ENCODE measurements at places on chromosomes 16 and 17.

- DNase-seq = no peak
Measured at GRCh38 chr16:24681793-24682192, 47.7 kb upstream of the TNRC6A start.

DNA sequence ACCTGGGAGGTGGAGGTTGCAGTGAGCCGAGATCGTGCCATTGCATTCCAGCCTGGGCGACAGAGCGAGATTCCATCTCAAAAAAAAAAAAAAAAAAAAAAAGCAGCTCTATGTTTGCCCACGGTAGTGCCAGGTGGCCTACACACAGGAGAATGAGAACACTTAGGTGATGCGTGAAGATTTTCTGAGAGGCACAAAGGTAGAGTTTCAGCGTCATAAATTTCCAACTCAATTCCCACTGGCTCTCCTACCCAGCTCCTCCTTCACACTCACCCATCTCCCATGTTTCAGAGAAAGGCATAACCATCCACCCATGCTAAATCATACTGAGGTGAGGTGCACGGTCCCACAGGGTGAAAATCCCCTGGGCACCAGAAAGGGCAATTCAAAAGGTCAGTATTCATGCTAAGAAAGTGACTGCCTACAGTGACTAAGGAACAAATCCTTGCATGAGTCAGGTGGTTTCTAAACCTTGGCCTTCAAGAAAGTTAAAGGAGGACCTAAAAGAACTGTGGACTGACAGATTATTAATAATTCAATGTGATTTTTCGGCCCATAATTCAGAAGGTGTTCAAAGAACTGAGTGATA is 4.8 kb downstream of the DCAKD start:
- DNase-seq = no peak

- no peak for DNase-seq
Measured at GRCh38 chr17:50114401-50114800, 15.6 kb downstream of the SAMD14 start.

DNA sequence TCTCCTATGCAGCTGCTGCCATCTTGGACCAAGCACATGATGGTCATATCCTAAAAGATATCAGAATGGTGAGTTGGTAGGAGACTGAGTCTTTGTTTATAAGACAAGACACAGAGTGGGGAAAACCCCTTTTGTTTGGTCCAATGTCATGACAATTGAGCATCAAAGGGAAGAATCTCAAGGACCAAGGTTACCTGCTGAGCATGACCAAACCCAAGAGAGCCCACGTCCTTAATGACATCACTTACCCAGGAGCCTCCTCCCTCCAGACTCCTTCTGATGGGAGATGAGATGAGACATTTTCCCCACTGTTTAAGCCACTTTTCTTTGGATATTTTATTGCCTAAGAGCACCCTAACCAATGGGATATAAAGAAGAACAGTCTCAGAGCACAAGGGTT is 478.1 kb downstream of the NPIPA7 start:
- DNase-seq = no peak

DNA sequence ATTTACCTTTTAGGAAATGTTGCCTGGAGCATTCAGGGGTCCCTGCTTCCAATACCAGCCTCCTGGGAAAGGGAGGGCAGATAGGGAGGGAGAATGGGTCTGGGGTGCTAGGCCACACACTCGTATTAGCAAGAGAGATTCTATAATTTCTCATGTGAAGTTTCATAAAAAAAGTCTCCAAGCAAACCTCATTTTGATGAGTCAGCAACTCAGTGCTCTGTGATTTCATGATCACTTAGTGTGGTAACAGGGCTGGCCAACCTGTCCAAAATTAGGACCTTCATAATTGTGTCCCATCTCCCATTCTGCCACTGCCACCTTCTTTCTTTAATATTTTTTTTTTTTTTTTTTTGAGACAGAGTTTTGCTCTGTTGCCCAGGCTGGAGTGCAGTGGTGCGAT is 41.4 kb downstream of the IGF2BP1 start:
- no peak for DNase-seq

DNA sequence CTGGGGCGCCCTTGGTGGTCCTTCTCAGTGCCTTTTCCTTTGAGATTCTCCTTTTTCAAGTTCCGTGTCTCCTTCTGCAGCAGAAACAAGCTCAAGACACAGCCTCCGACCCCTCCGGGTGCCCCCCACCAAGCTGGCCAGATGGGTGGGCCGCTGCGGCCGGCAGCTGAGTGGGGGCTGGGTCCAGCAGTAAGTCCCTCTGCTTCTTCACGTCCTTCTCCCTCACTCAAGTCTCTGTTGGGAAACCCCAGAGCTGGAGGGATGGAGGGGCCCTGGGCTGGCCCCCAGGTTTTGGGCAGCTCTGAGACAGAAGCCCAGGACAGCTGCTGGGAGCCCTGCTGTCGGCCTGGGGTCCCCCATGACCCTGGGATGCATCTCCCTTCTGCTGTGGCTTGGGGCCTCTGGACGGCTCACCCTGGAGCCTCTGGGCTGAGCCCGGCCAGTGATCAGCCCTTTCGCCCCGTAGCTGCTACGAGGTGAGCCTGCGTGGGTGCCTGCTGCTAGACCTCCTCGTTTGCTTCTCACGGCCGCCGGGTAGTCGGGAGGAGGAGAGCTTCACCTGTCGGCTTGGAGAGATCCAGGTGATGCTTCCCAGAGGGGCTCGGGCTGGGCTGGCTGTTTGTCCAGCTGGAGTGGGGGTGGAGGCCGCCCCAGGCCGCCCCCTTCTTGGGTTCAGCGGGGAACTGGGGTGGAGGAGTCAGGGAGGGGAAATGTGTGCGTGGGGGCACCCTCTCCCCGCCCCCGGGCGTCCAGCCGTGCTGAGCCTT is 10.7 kb downstream of the ENGASE start:
- DNase-seq = no peak

GRCh38 chr17:4588898-4589625 is 4.7 kb downstream of the SMTNL2 start:
- DNase-seq = no peak

DNA sequence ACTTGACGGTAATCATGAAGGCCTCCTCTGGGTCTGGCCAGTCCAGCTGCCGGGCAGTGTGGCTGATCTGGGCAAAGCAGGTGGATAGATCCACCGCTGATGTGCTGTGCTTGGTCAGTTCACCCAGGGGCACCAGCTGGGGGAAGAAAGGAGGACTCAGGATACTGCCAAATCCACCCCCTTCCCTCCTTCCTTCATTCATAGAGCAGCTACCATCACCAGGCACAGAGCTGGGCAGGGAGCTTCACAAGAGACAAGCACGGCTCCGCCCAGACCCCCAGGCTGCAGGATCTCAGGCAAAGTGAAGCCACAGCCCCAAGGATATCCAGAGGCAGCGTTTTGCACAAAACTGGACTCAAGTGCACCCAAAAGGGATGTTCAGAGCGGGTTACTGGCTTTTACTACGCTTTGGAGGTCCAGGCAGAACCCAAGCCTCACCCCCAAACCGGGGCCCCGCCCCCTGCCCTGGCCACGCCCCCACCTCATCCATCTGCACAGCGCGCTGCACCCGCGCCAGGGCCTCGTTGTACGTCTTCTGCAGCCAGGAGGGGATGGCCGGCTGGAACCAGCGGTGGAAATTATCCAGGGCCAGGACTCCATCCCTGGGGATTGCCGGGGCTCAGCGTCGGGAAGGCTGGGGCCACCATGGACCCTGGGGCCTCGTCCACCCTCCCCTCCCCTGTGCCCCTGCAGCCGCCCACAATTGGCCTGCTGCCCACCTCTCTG is 9.1 kb downstream of the UNC13D start:
- no peak for DNase-seq

GRCh38 chr16:20203272-20203671 is 124.0 kb downstream of the GP2 start:
- no peak for DNase-seq

- DNase-seq = no peak
Measured at GRCh38 chr17:80762076-80762475, 217.4 kb downstream of the RPTOR start.

DNA sequence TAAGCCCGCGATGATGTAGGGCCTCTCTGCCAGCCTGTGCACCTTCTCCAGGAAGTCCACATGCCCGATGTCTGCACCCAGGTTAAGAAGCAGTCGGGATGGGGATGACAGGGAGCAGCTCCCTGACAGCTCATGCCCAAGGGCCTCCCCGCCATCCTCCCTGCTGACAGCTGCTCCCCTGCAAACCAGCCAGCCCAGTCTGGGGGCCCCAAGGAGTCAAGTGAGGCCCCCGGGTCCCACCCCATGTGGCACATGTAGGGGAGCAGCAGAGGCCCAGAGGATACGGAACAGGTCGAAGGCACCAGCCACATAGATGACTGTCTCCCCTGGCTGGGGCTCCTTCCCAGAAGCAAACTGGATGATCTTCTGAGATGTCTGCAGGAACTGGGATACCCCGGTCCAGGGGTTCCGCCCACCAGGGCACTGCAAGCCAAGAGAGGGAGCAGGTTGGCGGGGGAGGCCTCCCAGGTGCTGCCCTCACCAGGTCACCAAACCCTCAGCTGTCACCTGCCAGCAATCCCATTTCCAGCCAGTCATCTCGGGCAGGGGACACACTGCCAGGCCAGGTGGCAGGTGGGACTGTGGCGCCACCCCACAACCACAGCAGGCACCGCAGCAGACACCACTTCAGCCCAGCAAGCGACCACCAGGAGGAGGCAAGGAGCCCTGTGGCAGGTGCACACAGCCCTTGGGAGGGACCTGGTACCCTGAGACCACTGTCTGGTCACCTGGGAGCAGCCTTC is 4.6 kb downstream of the PCYT2 start:
- no peak for DNase-seq

All from stimulated activated CD8-positive, alpha-beta memory T cell treated with anti-CD3 and anti-CD28 coated beads, Interleukin-4, amount 100 ng/mL, for 1 hour (primary cell).